HFFc6 (cell line): ENCODE measurements at places on chromosomes 5 and 9.

GRCh38 chr9:33117306-33117705 is 40.8 kb upstream of the SMU1 start:
- peak; percentile 56 for DNase-seq

GRCh38 chr5:131677115-131677514 is 42.1 kb upstream of the RAPGEF6 start:
- no peak for DNase-seq

DNA sequence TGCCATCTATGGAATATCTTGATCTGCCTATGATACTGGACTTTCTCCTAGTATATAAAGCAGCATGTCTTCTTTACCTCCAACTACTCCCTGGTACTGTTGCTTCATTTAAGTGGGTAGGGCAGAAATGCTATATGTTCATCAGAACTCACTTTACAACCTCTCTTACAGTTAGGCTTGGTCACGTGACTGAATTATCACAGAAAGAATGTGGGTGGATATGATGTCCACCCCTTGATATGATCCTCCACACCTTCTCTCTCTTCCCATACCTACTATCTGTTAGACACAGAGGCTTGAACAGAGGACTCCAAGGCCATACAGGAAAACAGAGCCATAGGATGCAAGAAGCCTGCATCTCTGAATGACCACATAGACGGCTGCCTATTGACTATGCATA is 19.8 kb downstream of the CRHBP start:
- no peak for DNase-seq

GRCh38 chr9:122307061-122307460 is 42.4 kb downstream of the MRRF start:
- no peak for DNase-seq

DNA sequence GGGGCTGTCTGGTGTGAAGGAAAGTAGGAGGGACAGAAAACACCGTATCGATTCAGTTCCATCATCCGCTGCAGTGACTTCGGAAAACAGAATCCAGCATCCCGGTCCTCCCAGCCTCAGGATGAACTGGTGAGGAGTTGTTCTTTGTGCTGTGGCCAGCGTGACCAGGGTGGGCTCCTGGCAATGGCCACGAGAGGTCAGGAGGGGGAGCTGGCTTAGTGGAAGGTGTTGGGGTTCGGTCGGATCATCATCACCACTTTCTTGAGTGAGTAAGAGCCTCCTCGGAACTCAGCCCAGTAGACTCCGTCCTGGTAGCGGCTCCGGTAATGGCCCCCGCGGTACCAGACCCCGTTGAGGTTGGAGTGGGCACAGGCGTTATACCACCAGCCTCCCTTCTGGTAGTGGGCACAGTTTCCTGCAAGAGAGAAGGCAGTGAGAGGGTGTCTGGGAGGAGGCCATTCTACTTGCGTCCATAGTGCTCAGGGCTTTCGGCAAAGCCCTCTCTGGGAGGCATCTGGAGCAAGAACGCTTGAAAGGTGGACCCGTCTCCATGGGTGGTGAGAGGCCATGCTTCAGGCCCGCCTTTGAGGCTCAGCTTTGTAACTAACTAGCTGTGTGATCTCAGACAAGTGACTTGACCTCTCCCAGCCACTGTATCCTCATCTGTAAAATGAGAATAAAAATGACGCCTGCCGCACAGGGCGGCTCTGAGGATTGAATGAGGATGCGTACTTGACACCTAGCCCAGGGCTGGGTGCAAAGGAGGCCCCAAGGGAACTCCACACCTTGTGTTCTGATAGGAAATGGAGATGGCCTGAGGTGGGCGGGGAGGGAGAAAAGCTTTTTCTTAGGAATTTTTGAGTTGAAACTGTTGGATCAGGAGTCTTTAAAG is 33.5 kb downstream of the ANGPTL2 start:
- no peak for DNase-seq

DNA sequence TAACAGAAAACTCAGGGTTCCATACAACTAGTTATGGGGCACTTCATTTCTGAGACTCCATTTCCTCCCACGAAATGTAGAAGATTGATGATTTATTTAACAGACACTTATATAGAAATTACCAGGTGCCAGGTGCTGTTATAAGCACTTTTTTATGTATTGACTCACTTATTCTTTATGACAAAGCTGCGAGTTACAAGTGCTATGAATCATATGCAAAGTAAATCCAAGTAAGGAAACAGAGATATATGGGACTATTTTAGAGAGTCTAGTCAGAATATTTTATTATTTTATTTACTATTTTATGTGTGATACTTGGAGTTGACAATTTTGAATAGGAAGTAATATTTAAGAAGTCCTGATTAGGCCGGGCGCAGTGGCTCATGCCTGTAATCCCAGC is 822.8 kb upstream of the C9orf72 start:
- no peak for DNase-seq

- no peak for DNase-seq
Measured at GRCh38 chr9:22102146-22103053, 93.3 kb upstream of the CDKN2B start.

- DNase-seq = no peak
Measured at GRCh38 chr5:140054086-140054689, 11.1 kb upstream of the NRG2 start.

GRCh38 chr5:160287378-160288051 is 24.8 kb downstream of the CCNJL start:
- DNase-seq = peak; percentile 4

DNA sequence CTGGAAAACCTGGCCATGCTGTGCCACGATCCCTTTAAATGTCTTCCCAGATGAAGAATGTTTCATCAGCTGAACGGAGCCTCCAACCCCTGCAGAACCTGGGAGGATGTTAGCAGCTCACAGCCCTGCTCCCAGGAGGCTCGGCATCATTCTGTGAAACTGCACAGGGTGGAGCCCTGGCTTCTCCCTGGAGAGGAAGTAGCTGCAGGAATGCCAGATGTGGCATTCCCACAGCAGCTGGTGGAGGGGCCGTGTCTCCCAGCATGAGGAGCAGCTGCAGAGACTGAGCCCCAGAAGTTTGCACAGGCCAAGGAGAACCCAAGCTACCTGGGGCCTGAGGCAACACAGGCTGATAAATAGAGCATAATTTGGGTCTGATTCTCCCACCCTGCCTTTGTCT is 165.8 kb upstream of the MAP3K1 start:
- DNase-seq = no peak
